ENCODE measurements at places on chromosomes 2 and 18. TPM values are rescaled to one million over a fixed set of nuclear protein-coding genes. Genes with fewer than 3 reads are reported as not detected.

Gene CAVIN2
- not detected for total RNA-seq

Gene EMILIN1
- 1.1 TPM for total RNA-seq

Gene NAPG
- 31.4 TPM for total RNA-seq

Gene CD8B
- total RNA-seq = 0.80 TPM

Gene SERPINB10
- not detected for total RNA-seq

Gene VWC2L
- total RNA-seq = not detected

Gene MAPK4
- not detected for total RNA-seq

Gene TP53I3
- total RNA-seq = 2.7 TPM

Gene CRYGD
- total RNA-seq = not detected

Gene RFX8
- total RNA-seq = 6.6 TPM

Gene CGREF1
- 3.1 TPM for total RNA-seq

Gene HS1BP3
- 12.3 TPM for total RNA-seq

Gene LANCL1
- total RNA-seq = 33.3 TPM

Gene MRPL30
- total RNA-seq = 24.0 TPM

Gene TXNDC2
- not detected for total RNA-seq

Gene SGPP2
- total RNA-seq = 0.70 TPM

Gene UGT1A6
- total RNA-seq = not detected

Gene FSHR
- total RNA-seq = not detected

Gene IL18RAP
- total RNA-seq = 4.2 TPM

Gene SERPINB13
- total RNA-seq = not detected

All from T-helper 2 cell treated with Interferon-gamma antibody and Interleukin-4, amounts not matched to agents 100 ng/mL and 5 ng/mL, for 36 hours (primary cell).